HepG2 (cell line): ENCODE measurements at places on chromosomes 3 and 15.
A peak's percentile ranks its signal among the peaks of the same experiment; 100 is the strongest.

DNA sequence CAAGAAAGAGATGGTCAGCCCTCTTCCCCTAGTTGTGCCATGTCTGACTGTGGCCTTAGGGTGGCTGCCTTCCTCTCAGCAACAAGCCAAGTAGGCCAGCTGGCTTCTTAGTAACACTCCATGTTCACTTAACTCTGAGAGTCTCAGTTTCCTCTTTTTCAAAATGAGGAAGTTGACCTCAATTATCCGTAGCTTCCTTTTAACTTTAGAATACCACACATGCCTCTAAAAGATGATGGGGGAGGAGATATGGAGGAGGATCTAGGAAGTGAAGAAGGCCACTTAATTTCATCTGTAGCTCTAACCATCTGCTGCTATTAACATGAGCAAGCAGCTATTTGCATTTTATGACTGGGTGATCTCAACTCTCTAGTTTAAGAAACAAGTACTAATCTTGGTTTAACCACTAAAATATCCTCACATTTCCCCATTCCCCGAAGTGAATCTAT is 32.9 kb downstream of the CD200R1L start:
- DNase-seq: no peak

- peak; percentile 85 for DNase-seq
These were observed 31.2 kb upstream of the USP3 start for GRCh38 chr15:63473007-63473748.

- no peak for DNase-seq
These were observed 31.3 kb downstream of the TIMP4 start for GRCh38 chr3:12127391-12127790.

DNA sequence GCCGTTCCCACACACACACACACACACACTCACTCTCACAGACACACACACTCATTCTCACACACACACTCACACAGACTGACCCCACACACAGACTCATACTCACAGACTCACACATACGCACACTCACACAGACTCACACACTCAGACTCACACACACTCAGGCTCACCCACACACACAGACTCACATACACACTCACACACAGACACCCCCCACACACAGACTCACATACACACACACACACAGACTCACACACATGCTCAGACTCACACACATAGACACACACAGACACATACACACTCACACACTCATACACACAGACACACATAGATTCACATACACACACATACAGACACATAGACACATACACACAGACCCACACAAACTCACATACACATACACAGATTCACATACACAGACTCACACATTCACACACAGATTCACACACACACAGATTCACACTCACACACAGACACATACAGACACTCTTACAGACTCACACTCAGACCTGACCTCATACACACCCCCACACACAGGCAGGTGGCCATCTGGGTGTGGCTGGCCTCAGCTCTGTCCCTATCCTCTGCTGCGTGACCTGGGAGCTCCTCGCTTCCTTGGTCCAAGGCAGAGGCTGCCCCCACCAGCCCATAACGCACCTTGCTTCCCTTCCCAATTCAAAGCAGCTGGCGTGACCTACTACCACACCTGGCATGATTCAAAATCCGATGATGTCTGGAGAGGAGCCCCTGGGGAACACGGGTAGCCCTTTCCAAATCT is 1.9 kb downstream of the C3orf22 start:
- no peak for DNase-seq

GRCh38 chr15:80662129-80662528 is 33.0 kb upstream of the ABHD17C start:
- DNase-seq: no peak

- DNase-seq: no peak
These were observed 127.1 kb upstream of the ANKRD28 start for GRCh38 chr3:15924914-15925313.

- DNase-seq: no peak
These were observed 283.6 kb upstream of the RARB start for GRCh38 chr3:25144430-25144829.

DNA sequence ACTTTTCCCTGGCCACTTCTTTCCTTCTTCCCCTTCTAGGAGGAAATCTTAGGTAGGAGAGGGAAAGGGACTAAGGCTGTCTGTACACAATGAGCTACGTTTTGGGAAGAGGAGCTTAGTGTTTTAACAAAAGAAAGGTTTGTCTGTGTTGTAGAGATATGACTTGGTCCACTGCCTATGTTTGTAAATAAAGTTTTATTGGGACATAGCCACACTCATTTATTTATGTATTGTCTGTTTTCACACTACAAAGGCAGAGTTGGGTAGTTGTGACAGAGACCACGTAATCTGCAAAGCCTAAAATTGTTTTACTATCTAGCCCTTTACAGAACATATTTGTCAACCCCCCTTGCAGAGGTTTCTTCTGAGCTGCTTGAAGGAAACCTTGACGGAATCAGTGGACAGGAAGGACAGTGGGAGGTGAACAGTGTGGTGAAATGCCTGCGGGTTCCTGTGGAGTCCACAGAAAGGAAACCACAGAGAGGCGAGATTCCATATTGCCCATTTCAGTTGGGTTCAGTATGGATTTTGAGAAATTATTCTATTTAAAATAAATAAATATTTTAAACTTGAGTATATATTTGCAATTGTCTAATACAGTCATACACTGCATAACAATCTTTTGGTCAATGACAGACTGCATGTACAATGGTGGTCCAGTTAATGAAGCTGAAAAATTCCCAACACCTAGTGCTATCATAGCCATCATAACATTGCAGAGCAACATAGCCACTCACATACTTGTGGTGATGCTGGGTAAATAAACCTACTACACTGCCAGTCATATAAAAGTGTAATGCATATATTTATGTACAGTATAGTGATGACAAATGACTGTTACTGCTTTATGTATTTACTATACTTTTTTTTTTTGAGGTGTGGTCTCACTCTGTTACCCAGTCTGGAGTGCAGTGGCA is 157.9 kb upstream of the NUDT16 start:
- no peak for DNase-seq

GRCh38 chr3:182136008-182136910 is 424.5 kb downstream of the SOX2 start:
- DNase-seq: peak; percentile 70

- no peak for DNase-seq
These were observed 244.5 kb downstream of the FGF12 start for GRCh38 chr3:192482809-192483208.

GRCh38 chr15:69751147-69751546 is 298.5 kb downstream of the RPLP1 start:
- DNase-seq: no peak

GRCh38 chr3:181711325-181712135 is at the start of gene SOX2:
TSS of gene SOX2 (plus strand) at chr3:181711925. CDS start at chr3:181712361, 436 bp downstream.
- peak; percentile 67 for DNase-seq

DNA sequence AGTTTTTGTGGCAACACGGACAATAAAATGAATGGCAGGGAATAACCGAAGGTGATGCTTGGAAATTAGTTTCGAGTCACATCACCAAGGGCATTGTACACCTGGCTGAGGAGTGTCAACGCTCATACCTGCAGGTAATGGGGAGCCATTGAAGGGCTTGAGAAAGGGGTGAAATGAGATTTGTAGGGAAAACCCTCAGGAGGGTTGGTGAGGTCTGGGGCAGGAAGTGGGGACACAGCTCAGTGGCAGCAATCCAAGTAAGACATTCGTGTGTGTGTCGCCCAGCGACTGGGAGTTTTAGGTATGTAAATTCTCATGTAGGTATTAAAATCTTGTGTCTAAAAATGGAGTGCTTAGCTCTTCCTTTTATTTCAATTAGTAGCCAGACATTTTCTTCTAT is 14.3 kb downstream of the PARP14 start:
- no peak for DNase-seq
